ENCODE measurements at places on chromosomes 11 and 22.

GRCh38 chr11:24289301-24289700 is 207.6 kb upstream of the LUZP2 start:
- no peaks in the 10 kb centered on the region for H3K27me3 ChIP-seq
- H3K4me3 ChIP-seq = no peak overlapping the region
- DNase-seq = no peak
- no peaks in the 10 kb centered on the region for H3K4me1 ChIP-seq
- no peaks in the 10 kb centered on the region for H3K36me3 ChIP-seq
- no peak overlapping the region for H3K27ac ChIP-seq

- no peak for DNase-seq
- H3K36me3 ChIP-seq = no peaks in the 10 kb centered on the region
- no peaks in the 10 kb centered on the region for H3K27me3 ChIP-seq
Observed at GRCh38 chr11:78223320-78223954, 34.7 kb downstream of the USP35 start.

DNA sequence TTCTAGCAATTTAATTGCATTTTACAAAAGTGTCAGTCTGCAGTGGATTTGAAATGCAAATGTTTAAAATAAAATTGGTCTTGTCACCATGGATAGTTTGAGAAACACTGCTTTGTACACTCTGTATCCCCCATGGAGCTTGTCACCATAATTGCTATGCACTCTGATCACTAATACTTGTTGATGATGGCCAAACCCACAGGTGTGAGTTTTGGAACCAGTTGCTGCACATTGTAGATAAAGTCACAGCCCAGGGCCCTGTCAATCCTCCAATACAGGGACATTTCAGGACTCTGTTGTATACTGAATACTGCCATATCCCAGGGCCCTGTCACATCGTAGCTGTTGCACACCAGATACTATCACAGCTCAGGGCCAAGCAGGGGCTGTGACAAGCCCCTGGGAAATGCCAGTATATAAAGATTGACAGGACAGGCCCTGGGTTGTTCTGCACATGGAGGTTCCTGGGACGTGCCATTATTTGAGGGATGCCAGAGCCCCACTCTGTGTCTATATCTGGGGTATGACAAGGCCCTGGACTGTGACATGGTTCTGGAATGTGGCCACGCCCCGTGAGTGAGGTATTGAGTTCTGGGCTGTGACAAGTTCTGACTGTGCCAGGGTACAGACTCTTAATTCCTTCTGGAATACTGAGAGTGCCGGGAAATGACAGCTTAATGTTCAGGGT is 27.9 kb upstream of the SMPD1 start:
- DNase-seq = no peak
- no peaks in the 10 kb centered on the region for H3K36me3 ChIP-seq
- peaks cover 4% of the 10 kb centered on the region for H3K4me1 ChIP-seq
- H3K4me3 ChIP-seq = no peak overlapping the region

DNA sequence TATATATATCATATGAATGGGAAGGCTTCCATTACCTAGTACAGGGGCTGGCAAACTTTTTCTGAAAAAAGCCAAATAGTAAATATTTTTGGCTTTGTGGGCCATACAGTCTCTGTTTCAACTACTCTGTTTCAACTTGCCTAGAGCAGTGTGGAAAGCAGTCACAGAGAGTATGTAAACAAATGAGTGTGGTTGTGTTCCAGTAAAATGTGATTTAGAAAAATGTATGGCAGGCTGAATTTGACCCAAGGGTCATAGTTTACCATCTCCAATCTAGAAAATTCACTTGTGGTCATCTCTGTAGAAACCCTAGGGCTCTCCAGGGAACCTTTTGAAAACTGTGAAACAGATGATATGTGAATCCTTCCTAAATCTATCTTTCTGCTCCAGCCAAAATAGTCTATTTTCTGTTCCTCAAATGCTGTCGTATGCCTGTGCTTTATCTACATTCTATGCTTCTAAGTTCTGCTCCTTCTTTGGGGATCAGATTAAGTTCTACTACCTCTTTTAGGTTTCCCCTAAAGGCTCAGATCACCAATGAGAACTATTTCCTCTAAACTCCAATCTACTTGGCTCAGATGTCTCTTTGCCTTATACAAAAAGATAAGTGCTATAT is 356.2 kb downstream of the METTL15 start:
- no peaks in the 10 kb centered on the region for H3K36me3 ChIP-seq
- no peak overlapping the region for H3K27ac ChIP-seq
- DNase-seq = no peak
- H3K4me1 ChIP-seq = peaks cover 24% of the 10 kb centered on the region
- no peak overlapping the region for H3K4me3 ChIP-seq

GRCh38 chr11:75656044-75656727 is 12.7 kb downstream of the MAP6 start:
- H3K27me3 ChIP-seq = no peaks in the 10 kb centered on the region
- no peak for DNase-seq
- H3K36me3 ChIP-seq = no peaks in the 10 kb centered on the region
- no peak overlapping the region for H3K4me3 ChIP-seq
- peaks cover 14% of the 10 kb centered on the region for H3K4me1 ChIP-seq
- no peak overlapping the region for H3K27ac ChIP-seq

DNA sequence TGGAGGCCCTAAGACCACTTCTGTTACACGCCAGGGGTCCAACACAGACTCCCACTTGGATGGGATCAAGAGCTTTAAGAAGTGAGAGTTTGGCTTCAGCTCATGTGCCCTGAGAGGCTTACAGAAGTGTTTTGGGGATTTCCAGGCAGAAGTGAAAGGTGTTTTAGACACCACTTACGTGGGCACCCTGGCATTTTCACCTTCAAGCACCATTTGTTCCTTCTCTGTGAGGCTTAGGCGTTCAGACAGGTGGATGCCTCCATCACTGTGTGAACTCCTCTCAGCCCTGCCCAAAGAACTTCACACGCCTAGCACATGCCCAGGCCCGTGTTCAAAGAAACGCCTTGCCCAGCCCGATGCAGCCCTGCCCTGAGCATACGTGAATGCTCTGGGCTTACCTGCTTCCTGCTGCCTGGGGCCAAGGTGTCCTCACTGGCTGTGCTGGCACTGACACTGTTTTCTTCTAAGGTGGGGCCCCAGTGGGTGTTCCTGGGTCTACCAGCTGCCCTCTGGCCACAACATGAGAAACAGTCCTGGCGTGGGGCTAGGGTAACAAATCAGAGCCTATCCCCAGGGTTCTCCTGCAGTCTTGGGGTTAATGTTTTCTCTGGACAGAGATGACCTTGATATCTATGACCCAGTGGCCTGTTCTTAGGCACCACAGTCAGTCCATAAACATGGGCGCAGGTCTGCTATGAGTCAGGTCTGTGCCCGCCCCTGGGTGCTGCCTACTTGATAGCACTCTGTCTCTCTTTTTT is 34.0 kb downstream of the AMPD3 start:
- peaks cover 11% of the 10 kb centered on the region for H3K4me1 ChIP-seq
- no peak overlapping the region for H3K4me3 ChIP-seq
- no peaks in the 10 kb centered on the region for H3K36me3 ChIP-seq
- no peak for DNase-seq
- H3K27me3 ChIP-seq = no peaks in the 10 kb centered on the region
- H3K27ac ChIP-seq = no peak overlapping the region

DNA sequence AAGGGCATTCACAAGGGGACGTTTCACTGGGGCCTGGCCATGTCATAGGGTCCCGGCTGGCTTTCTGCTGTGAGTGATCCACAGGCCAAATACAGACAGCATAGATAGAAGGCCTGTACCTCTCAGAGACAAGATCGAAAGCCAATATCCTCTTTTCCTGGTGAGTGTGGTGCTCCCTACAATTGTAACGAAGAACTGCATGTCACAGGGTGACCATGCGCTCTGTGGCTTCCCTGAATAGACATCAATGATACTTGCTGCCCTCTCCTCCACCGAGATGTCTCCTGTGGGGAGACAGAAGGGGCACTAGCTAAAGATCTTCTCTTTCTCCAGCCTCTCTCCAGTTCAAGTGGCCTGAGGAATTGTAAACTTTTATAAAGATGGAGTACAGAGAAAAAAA is 226.1 kb upstream of the POU2AF2 start:
- no peak for DNase-seq
- H3K27ac ChIP-seq = no peak overlapping the region
- H3K36me3 ChIP-seq = no peaks in the 10 kb centered on the region
- H3K4me1 ChIP-seq = no peaks in the 10 kb centered on the region

GRCh38 chr11:105000797-105001196 is 22.2 kb downstream of the CASP5 start:
- H3K27me3 ChIP-seq = no peaks in the 10 kb centered on the region
- no peak overlapping the region for H3K4me3 ChIP-seq
- no peak overlapping the region for H3K27ac ChIP-seq
- no peaks in the 10 kb centered on the region for H3K36me3 ChIP-seq

DNA sequence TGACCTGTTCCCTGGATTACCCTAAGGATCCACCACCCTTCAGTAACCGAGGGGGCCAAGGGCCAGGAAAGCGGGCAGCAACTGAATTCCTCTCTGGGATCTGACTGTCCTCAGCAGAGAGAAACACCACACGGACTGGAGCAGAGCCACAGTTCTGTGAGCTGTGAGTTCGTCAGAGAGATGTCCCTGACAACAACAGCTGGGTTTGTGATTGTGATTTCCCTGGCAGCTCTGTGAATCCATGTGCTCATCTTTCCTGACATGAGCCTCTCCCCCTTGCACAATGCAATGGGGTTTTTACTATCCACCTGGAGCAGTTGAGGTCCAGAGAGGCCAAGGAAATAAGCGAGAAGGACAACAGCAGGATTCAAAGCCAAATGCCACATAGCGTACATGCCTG is 69.4 kb upstream of the AMPD3 start:
- no peak overlapping the region for H3K27ac ChIP-seq
- peaks cover 4% of the 10 kb centered on the region for H3K4me1 ChIP-seq
- H3K4me3 ChIP-seq = no peak overlapping the region
- H3K27me3 ChIP-seq = no peaks in the 10 kb centered on the region
- no peaks in the 10 kb centered on the region for H3K36me3 ChIP-seq

DNA sequence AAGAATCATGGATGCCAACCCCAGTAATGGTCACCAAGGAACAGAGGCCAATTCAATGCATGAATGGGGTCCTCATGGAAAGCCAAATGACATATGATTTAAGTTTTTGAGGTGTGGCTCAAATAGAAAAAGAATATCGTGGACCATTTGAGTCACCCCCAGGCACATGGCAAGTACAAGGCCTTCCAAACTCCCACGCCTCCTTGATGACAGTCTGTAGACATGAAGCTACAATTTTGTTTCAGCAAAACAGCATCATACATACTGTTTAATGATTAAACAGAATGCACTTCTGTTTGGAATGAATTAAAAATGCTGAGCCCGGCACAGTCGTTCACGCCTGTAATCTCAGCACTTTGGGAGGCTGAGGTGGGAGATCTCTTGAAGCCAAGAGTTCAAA is 7.4 kb downstream of the FADD start:
- no peaks in the 10 kb centered on the region for H3K36me3 ChIP-seq
- peaks cover 12% of the 10 kb centered on the region for H3K4me1 ChIP-seq
- no peaks in the 10 kb centered on the region for H3K27me3 ChIP-seq
- no peak overlapping the region for H3K27ac ChIP-seq
- DNase-seq = no peak

GRCh38 chr22:48495751-48496080 is 1332.0 kb downstream of the BRD1 start:
- no peak overlapping the region for H3K4me3 ChIP-seq
- no peaks in the 10 kb centered on the region for H3K36me3 ChIP-seq
- peaks cover 22% of the 10 kb centered on the region for H3K4me1 ChIP-seq
- no peak for DNase-seq
- H3K27me3 ChIP-seq = peaks cover 14% of the 10 kb centered on the region
- H3K27ac ChIP-seq = no peak overlapping the region

GRCh38 chr11:12783765-12784164 is 109.5 kb downstream of the TEAD1 start:
- no peak overlapping the region for H3K4me3 ChIP-seq
- H3K27ac ChIP-seq = no peak overlapping the region
- peaks cover 18% of the 10 kb centered on the region for H3K4me1 ChIP-seq
- peaks cover 6% of the 10 kb centered on the region for H3K36me3 ChIP-seq
- no peaks in the 10 kb centered on the region for H3K27me3 ChIP-seq

DNA sequence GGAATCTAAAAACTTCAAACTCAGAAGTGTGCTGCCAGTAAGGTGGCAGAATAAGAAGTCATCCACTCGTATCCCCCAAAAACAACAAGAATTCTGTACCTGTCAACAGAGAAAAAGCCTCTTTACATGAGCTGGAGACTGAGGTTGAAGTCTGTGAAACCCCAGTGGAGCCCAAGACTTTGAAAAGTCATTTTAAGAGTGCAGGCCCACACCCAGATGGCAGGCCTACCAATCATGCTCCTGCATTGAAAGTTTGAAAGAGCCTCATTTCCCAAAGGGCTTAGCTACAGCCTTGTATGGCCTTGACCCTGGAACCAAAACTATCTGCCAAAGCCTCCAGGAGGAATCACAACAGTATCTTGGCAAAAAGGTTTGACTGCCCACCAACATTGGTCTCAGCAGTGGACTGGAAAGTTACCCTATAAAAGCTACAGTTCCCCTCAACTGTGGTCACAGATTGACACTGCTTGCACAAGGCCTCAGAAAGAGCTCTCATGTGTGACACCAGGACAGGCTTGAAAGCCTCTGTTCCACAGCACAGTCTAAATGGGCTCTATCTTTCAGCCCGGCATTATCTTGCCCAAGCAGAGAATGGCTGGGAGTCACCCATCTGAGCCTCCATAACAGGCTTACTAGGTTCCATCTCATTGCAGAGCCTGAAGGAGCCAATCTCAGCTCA is 47.7 kb downstream of the SLC22A9 start:
- no peak overlapping the region for H3K27ac ChIP-seq
- no peak for DNase-seq
- H3K36me3 ChIP-seq = no peaks in the 10 kb centered on the region
- no peaks in the 10 kb centered on the region for H3K27me3 ChIP-seq
- H3K4me3 ChIP-seq = no peak overlapping the region

GRCh38 chr11:1603629-1604028 is 4.6 kb downstream of the KRTAP5-3 start:
- peaks cover 37% of the 10 kb centered on the region for H3K27me3 ChIP-seq
- no peak overlapping the region for H3K4me3 ChIP-seq
- peaks cover 6% of the 10 kb centered on the region for H3K4me1 ChIP-seq
- H3K36me3 ChIP-seq = no peaks in the 10 kb centered on the region

DNA sequence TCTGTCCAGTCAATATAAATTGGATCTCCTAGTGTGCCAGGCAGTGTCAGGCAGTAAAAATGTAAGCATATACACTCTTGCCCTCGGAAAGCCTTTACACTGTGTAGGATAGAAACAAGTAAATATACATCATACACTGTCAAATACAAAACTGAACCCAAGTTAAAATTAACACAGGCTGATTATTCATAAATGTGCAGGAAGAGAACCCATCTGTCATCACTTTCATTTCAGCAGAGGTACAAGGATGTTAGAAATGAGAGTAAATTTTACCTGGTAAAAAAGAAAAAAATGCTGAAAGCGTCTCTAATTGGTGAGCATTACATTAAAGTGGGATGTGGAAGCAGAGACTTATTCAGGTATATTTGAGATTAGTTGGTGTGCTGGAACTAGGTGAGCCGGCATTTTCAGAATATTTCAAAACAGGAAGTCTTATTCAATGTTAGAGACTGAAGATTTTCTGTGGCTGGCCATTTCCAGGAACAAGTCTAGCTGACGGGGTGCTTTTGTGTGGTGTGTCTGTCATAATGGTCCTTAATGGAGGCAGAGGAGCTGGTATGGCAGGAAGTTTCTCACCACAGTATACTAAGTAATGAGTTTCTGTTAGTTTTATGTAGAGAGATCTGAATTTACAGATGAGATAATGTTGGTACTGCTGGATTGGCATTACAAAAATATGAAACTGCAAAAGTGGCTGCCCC is 192.6 kb downstream of the CASP12 start:
- no peaks in the 10 kb centered on the region for H3K27me3 ChIP-seq
- no peak for DNase-seq
- no peaks in the 10 kb centered on the region for H3K4me1 ChIP-seq
